ELF-1 (cell line): ENCODE measurements at places on chromosomes 2 and 18.

- DNase-seq, result no peak
Measured at GRCh38 chr2:120715941-120716340, 19.7 kb upstream of the GLI2 start.

DNA sequence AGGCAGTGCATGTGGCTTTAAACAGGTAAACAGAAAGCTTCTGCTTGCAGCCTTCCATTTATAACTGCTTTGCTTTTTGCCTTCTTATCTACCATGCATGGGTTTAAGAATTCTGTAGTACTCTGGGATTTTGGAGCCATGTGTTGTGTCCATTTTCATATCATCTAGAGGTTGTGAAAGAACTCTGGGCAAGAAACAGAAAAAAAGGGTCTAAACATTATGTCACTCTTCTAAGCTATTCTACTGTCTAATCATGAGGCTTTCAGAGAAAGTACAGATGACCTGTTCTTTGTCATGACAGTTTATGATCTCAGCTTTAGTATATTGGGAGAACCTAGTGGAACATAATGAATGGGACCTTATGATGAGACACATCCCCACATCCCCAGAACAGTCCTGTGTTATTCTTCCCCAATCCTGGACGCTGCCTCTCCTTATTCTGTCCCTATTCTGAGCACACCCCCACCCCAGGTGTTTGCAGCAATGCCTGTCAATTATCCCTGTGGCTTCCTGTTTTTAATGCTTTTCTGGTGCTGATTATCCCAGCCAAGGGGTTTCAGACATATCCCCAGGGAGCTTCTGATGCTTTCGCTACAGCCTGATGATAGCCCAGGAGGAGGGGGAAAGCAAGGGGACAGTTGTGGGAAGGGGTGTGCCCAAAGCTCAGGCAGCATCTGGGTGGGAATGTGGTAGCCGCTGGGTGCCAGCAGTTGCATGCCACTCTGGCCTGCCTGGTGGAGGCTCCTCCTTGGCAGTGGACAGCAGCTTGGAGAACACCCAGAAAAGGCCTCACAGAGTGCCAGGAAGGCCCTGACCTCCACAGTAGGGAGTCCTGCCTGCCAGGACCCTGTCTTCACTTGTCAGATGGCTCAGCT is 169.5 kb upstream of the MAP3K20 start:
- no peak for DNase-seq

DNA sequence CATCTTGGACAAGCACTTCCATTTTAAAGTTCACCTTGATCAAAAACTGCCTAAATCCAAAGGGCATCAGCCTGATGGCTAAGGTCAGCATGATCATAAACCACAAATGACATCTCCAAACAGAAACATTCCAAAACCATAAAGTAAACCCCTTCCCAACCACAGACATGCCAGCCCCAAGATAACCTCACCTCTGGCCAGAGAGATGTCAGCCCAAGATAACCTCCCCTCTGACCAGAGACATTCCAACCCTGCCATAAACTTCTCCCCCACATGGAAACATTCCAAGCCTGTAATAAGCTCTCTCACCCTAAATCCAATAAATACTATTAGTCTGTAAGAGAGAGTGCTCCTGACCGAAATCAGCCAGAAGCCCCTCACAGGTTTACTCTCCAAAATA is 18.6 kb upstream of the MARCO start:
- peak; percentile 58 for DNase-seq

- no peak for DNase-seq
Measured at GRCh38 chr2:239826786-239827522, 198.2 kb downstream of the NDUFA10 start.

DNA sequence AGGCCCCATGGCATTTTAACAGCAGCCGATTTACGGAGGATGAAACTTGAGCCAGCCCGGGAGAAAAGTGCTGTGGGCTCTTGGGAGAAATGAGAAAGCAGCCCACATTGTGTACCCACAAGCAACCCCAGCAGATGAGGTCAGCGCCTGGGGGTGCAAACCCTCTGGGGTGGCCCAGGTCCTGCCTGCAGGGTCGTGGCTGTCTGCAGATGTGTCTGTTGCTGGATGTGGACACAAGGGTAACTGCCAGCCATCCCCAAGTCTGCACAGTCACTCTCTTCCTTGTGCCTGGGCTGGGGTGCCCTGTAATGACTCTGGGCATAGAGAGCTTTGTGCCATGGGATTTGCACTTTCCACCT is 170.8 kb downstream of the PRKCE start:
- DNase-seq, result no peak

DNA sequence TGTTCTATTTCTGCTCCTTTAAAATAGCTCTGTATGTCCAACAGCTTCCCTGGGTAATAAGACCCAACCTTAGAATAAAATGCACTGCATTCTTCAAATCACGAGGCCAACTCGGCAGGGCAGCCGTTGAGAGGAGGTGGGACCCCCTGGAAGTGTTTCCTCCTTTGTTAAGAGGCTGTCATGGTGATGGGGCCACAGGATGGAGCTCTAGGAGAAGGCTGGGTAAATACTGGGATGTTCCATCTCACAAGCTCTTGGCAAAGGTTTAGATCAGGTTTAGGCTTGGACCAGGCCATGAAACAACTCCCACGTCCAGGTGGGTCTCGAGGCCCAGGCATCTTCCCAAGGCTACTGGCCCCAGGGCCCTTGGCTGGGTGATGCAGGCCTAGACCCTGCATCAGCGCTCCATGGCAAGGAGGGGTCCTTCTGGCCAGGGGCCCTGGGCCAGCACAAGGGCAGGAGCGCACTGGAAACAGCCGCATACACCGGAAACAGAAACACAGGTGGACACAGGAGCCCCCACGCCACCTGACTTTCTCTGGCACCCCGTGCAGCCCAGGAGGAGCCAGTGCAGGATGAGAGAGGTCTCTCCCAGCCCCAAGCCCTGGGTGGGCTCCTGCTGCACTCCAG is 38.8 kb upstream of the OTOS start:
- DNase-seq, result no peak

DNA sequence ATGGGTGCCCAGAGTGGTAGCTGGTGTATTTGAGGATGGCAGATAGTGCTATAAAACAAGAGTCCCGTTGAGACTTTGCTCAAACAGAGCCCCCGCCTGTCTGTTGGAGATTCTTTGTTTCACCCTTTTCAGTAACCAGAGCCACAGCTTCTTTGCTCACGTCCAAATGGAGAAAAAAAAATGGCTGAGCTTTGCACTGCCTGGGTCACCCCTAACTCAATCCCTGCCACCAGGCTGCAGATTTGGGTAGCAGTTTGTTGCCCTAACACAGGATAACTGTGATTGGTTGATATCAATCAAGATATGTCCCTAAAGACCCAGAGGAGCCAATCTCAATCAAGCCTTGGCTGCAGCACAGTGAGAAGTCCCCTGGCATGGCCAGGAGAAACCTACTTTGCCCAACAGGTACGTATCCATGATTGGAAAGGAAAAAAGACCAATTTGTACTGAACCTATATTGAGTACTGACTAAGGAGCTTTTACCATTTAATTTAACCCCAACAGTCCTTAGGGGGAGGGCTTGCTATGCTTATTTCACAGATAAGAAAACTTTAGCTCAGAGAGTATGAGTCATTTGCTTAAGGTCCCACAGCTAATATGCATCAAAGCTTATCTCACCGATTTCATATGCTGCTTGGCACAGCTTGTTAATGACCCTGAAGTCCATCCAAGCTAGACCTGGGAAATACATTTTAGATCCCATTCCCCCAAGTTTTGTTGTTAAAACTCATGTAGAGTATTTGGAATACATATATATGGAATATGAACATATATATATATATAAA is 72.0 kb upstream of the SH3BP4 start:
- DNase-seq, result no peak

- DNase-seq, result peak; percentile 29
Measured at GRCh38 chr2:56191617-56192016, 7.8 kb downstream of the CCDC85A start.

DNA sequence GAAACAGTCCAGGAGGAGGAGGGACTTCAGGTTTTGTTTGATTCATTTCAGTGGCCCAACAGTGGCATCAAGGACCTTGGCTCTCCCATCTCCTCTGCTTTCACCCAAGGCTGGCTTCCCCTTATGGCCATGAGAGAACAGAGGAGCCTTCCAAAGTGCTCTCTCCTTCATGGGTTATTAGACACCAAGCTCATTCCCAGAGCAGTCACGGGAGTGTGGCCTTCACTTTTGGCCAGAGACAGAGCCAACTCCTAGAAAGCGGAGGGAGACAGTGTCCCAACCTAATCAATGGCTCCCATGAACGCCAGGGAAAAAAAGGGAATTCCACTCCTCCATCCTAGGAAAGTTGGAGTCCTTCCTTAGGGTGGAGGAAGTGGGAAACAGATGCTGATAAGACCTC is 871 bp upstream of the DUSP28 start:
- no peak for DNase-seq

- DNase-seq, result no peak
Measured at GRCh38 chr18:76668546-76668945, 153.8 kb upstream of the ZNF236 start.

DNA sequence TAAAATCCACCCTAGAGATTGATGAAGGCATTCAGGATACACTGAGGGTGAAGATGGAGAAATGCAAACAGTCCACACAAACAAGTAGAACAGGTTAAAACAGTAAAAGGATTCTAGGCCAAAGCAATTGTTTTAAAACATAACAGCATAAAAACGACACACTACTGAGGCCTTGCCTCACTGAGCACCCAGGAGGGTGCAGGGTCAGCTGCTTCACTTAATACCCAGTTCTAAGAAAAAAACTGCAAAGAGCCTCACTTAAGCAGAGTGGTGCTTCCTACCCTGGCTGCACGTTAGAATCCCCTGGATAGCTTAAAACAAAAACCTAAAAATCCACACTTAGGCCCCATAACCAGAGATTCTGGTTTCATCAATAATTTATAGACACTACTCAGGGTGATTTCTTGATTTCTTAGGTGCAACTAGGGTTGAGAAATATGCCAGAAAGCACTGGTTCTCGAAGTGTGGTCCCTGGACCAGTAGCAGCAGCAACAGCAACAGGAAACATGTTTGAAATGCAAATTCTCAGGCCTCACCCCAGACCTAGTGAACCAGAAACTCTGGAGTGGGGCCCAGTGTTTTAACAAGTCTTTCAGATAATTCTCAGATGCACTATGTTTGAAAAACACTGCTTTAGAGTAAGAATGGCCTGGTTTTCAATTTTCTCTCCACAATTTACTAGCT is 279.1 kb downstream of the ZEB2 start:
- peak; percentile 12 for DNase-seq

- no peak for DNase-seq
Measured at GRCh38 chr2:147182260-147182659, 662.6 kb upstream of the ACVR2A start.

GRCh38 chr2:44496130-44496529 is 134.4 kb downstream of the CAMKMT start:
- DNase-seq, result no peak

DNA sequence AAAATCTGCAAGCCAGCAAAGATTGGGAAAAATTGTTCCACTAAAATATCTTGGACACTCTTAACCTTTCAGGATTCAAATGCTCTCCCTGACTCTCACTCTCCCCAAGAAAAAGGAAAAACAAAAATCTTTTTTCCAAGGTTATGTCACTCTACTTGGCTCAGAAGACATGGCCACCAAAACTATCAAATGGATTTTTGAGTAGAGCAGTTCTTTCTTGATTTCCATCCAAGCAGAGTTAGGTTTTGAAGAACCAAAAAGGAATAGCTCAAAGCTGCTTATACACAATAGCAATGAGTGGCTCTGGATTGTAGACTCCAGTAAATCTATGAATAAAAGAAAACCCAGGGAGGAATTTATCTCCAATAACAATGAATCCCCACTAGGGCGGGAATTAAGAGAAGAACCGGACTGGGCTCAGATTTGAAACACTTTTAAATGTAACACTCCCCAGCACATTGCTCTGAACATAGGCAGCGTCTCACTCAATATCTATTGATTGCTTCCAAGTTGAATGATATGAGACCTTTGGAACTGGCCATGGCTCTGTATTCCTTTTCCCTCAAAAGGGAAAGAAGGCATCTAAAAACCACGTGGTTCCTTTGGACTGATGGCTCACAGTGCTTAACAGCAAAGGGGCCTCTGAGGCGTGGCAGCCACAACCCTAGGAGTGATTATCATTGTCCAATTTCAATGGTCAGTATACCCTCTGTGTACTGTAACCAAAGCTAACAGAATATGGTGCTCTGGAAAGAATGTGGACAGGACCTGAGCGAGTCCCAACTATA is 68.3 kb downstream of the SPRED2 start:
- no peak for DNase-seq

GRCh38 chr2:205441524-205441923 is 240.8 kb upstream of the NRP2 start:
- DNase-seq, result no peak

GRCh38 chr18:58412844-58413666 is 215.8 kb downstream of the ALPK2 start:
- DNase-seq, result no peak

- peak; percentile 92 for DNase-seq
Measured at GRCh38 chr18:3593381-3593903, 143.5 kb downstream of the TGIF1 start.

DNA sequence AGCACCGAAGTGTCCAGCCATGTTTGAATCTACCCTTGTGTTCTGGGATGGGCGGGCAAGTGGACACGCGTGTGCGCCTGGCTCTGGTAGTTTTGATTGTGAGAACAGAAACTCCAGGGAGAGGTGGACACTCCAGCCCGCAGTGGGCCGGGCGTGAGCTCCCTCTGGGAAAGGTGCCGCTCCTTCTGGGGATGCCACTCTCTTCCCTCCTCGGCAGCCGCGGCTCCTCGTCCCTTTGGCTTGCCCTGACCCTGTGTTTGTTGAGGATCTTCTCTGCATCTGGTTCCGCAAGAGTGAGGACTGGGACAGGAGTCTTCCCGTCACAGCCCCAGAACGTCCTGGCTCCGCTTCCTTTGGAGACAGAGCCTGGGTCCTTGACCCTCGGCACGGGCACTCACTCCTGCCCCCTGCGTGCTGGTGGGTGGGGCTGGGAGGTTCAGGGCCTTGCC is 1.3 kb downstream of the CTDP1 start:
- no peak for DNase-seq

DNA sequence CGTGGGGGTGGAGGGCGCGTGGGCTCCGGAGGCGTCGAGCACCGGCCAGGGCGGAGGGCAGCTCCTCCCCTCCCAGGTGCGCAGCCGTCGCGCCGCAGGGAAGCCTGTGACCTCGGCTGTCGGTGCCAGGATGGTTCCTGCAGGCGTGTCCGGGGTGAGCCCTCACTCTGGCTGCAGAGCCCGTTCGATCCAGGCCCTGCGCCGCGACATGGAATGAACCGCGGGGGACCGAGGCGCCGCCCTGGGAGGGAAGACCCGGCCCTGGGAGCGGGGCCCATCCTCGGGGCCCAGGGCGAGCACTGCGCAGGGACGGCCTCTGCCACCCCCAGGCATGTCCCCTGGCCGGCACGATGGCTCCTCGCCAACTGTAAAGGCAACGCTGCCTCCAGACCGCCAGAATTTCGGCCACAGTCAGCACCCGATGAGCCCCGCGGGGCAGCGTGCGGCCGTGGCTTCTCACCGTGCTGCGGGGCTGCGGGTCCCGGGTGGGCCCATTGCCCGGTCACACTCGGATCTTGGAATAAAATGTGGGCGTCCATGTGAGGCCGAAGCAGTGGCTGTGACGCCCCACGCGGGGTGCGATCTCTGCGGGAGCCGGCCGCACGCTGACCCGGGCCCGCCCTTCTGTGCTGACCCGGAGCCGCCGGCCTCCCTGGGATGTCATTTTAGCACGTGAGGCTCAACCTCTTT is 26.6 kb downstream of the SALL3 start:
- no peak for DNase-seq

GRCh38 chr2:96874198-96874831 is 4.4 kb upstream of the SEMA4C start:
- peak; percentile 79 for DNase-seq

GRCh38 chr18:65282096-65282495 is 468.7 kb upstream of the CDH7 start:
- DNase-seq, result no peak
